Caco-2 (cell line): ENCODE measurements at places on chromosomes 4 and X. TPM values are rescaled to one million over a fixed set of nuclear protein-coding genes. Genes with fewer than 3 reads are reported as not detected.
A peak's percentile ranks its signal among the peaks of the same experiment; 100 is the strongest.

Gene AMOT
- 55.7 and 66.3 TPM in 2 replicates for total RNA-seq

Gene EPGN
- total RNA-seq = not detected in 2 replicates

Gene GYG2
- total RNA-seq = 44.0 and 50.4 TPM in 2 replicates

Gene RIPPLY1
- not detected in 2 replicates for total RNA-seq

Gene GPR50
- total RNA-seq = not detected in 2 replicates

Gene MAGEA8
- not detected in 2 replicates for total RNA-seq

DNA sequence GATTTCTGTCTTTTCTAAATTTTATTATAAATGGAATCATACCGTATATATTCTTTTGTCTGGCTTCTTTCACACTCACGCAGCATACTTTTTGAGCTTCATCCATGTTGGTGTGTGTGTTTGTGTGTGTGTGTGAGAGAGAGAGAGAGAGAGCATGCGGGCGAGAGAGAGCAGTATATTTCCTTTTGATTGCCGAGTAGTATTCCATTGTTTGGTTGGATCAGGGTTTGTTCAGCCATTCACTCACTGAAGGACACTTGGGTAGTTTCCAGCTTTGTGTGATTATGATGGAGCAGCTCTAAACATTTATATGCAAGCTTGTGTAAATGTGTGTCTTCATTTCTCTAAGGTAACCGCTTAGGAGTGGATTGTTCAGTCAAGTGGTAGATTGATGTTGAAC is 3.1 kb upstream of the L1CAM start:
- H3K4me3 ChIP-seq = no peak overlapping the region
- no peaks in the 10 kb centered on the region for H3K4me1 ChIP-seq
- H3K27ac ChIP-seq = no peak overlapping the region
- H3K36me3 ChIP-seq = no peaks in the 10 kb centered on the region
- H3K27me3 ChIP-seq = no peaks in the 10 kb centered on the region

- no peaks in the 10 kb centered on the region for H3K4me1 ChIP-seq
- no peaks in the 10 kb centered on the region for H3K27me3 ChIP-seq
- no peaks in the 10 kb centered on the region for H3K36me3 ChIP-seq
These were observed 1984.3 kb upstream of the IGFBP7 start for GRCh38 chr4:59094505-59094904.

- H3K27me3 ChIP-seq = no peaks in the 10 kb centered on the region
- DNase-seq = no peak
- H3K27ac ChIP-seq = no peak overlapping the region
- H3K4me3 ChIP-seq = no peak overlapping the region
- H3K36me3 ChIP-seq = no peaks in the 10 kb centered on the region
- no peaks in the 10 kb centered on the region for H3K4me1 ChIP-seq
These were observed 214.6 kb downstream of the ENOX2 start for GRCh38 chrX:130688360-130688759.

GRCh38 chr4:1500231-1500965 is 94.2 kb upstream of the NKX1-1 start:
- no peak overlapping the region for H3K27ac ChIP-seq
- H3K4me3 ChIP-seq = no peak overlapping the region
- H3K4me1 ChIP-seq = no peaks in the 10 kb centered on the region
- H3K27me3 ChIP-seq = no peaks in the 10 kb centered on the region; the same call in 1 of the 2 replicates

- no peak for DNase-seq
- H3K27ac ChIP-seq = no peak overlapping the region
- H3K4me1 ChIP-seq = peaks cover 41% of the 10 kb centered on the region
- no peak overlapping the region for H3K4me3 ChIP-seq
- H3K36me3 ChIP-seq = no peaks in the 10 kb centered on the region
These were observed 3.8 kb upstream of the RPS6KA3 start for GRCh38 chrX:20270562-20270890.

DNA sequence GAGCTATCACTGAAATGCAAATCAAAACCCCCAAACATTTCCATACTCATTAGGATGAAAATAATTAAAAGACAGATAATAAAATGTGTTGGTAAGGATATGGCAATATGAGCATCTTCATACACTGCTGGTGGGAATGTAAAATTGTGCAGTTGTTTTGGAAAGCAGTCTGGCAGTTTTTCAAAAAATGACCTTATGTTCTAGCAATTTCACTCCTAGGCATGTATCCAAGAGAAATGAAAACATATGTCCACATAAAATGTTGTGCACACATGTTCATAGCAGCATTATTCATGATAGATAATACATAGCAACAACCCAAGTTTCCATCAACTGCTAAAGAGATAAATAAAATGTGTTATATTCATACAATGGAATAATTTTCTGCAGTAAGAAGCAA is 14.8 kb upstream of the GPRASP2 start:
- H3K27ac ChIP-seq = no peak overlapping the region
- DNase-seq = no peak
- no peaks in the 10 kb centered on the region for H3K27me3 ChIP-seq

- no peaks in the 10 kb centered on the region for H3K27me3 ChIP-seq
- H3K4me3 ChIP-seq = no peak overlapping the region
- H3K36me3 ChIP-seq = no peaks in the 10 kb centered on the region
- peak; percentile 62 for DNase-seq
- H3K4me1 ChIP-seq = peaks cover 44% of the 10 kb centered on the region
- H3K27ac ChIP-seq = no peak overlapping the region
These were observed 4.7 kb downstream of the RIPPLY1 start for GRCh38 chrX:106898462-106898861.

- no peak overlapping the region for H3K27ac ChIP-seq
- H3K4me1 ChIP-seq = no peaks in the 10 kb centered on the region
- H3K36me3 ChIP-seq = no peaks in the 10 kb centered on the region
- H3K27me3 ChIP-seq = no peaks in the 10 kb centered on the region
These were observed 332.0 kb downstream of the PCDH18 start for GRCh38 chr4:137200322-137200721.

DNA sequence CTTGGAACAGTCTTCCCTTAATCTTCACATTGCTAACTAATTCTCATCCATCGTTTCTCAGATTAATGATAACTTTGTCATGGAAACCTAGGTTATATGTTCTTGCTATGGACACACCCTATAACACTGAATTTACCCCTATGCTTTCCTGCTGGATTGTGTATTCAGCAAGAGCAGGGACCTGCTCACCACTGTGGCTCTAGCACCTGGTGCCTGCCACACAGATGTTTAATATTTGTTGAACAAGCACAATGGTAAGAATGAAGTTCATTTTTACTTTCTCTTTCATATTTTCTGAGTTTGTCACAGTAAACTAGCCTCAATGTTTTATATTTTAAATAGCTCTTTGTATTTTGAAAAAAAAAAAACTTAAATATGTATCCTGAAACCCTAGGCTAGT is 734.0 kb upstream of the DIAPH2 start:
- H3K36me3 ChIP-seq = no peaks in the 10 kb centered on the region
- H3K4me1 ChIP-seq = no peaks in the 10 kb centered on the region
- H3K27ac ChIP-seq = no peak overlapping the region
- no peak for DNase-seq
- H3K4me3 ChIP-seq = no peak overlapping the region

DNA sequence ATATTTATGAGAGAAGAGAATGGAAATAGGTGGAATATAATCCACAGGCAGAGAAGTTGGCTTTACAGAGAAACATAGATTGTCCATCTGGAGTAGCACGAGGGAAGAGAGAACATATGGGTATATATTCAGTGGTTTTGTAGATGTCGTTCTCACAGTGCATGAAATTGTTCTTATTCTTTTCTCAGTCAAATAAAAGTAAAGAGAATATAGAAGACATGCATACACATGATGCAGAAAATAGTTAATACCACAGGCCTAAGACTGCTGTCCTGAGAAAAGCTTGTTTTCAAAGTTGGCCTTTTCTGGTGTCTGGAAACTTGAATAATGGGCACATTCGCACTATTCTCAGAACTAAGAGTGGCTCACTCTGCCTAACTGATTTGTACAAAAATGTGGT is 378.1 kb downstream of the GABRG1 start:
- H3K27ac ChIP-seq = no peak overlapping the region
- H3K4me3 ChIP-seq = no peak overlapping the region
- no peaks in the 10 kb centered on the region for H3K36me3 ChIP-seq
- no peak for DNase-seq
- no peaks in the 10 kb centered on the region for H3K27me3 ChIP-seq
- H3K4me1 ChIP-seq = no peaks in the 10 kb centered on the region

DNA sequence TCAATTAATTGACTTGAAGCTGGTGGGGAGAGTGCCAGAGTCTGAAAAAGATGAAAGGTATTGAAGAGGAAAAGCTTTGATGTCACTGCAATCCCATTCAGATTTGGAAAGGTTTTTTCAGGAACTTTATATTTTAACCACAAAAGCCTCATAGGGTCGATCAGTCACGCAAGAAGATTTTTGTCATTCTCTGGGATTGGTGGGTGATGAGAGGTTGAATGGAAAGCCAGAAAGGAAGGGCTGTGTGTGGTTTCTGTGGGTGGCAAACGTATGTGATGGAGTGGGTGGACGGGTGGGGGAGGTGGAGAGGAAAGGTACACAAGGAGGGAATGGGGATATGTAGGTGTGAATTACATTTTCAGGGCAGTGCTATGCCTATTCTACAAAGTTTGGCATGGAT is 173.8 kb upstream of the SCML1 start:
- DNase-seq = no peak
- no peak overlapping the region for H3K27ac ChIP-seq
- no peaks in the 10 kb centered on the region for H3K27me3 ChIP-seq
- H3K4me3 ChIP-seq = no peak overlapping the region
- H3K36me3 ChIP-seq = no peaks in the 10 kb centered on the region
- H3K4me1 ChIP-seq = no peaks in the 10 kb centered on the region
